NCI-H748 treated with DMSO at 0.1 percent for 48 hours (cell line): ENCODE measurements at places on chromosomes 3 and 15.

DNA sequence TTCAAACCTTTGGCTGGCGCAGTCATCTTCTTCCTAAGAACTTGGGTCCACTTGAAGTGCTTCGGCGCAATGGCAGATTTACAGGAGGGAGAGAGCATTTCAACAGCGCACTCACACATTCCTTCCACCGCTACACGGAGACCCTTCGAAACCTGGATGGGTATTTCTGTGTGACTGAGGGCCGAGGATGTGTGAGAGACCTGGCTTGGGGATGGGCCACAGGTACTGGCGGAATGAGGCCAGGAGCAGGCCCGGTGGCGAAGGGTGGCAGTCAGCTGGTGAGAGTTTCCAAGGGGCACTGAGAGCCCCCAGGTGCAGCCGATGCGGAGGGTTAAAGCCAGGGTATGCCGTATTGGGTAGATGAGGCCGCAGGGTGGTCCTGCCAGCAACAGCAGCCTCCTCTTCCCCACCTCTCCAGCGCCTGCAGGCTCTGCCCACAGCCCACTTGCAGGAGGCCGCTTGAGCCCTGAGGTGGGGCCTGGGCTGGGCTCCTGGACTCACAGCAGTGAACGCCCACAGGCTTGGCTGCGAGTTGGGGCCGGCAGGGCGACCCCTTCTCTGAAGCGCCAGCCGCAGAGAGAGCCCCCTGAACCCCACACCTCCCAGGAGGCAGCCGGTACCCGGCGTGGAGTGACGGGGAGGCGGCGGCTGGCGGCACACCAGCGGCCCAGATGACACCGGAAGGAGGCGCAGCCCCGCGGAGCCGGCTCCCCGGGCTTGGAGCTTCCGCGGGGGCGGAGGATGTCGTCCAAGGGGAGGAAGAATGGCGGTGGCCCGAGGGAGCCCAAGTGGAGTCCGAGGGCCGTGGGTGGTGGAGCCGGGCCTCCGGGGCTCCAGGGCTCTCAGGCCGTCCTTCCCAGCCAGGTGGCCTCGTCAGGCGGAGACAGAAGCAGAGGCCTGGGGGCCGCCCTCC lies 166.5 kb downstream of the NSMCE3 start:
- no peak for DNase-seq

DNA sequence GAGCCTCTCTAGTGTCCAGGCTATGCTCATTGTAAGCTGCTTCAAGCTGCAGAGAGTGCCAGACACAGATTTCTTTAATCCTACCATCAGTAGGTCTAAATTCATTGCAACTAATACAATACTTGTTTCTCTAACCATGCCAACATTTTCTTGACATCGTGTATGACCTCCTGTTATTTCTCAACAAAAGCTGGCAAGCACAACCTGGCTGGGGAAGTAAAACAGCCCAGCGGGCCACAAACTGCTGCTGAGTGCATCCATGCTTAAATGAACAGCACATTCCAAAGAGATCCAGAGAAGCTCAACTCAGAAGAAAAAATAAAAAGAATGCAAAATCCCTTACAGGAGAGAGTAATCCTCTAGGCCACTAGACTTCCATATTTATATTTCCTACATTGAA lies 36.5 kb downstream of the GMNC start:
- no peak for DNase-seq

DNA sequence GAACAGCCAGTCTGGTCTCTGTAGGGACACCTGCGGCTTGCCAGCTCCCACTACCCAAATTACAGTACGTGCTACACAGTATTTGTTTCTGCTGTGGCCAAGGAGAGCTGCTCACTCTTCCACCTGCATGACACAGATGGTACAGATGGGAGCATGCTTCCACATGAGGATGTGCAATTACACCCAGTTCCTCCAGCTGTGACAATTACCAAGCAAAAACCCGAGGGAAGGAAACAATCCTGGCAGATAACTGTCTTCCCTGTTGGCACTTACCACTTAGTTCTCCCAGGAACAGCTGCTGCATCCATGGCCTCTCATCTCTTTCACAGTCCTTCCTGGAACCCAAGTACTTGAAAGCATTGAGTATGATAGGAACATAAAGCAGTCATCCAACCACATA lies 34.4 kb downstream of the DET1 start:
- DNase-seq = no peak

DNA sequence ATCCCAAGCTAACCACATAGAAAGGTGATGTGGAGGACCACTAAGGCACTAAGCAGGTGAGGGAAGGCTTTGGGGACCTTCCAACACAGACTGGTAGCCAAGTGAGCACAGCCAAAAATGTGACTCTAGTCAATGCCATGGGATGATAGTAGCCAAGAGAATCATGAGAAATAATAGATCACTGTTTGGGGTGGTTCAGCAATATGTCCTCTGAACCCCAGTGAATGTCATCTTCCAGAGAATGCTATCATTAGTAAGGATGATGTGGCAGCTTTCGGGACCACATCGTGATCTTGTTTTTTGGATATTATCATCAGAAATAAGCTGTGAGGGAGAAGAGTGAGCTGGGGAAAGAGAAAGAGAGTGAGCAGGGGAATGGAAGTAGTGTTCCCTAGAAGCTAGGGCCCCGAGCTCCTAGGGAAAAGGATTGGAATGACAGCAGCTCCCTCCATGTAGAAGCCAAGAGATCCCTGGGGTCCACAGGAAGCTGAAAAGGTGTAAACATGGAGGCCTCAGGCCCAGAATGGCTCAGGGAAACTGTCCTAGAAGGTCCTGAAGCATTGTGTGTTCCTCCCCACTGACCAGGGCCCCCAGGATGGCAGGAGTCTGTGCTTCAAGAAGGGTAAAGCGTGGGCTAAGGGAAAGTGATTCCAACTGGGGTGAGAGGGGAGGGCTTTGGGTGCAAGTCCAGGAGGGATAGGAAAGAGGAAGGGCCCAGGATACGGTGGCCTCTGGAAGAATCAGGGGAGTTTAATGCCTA lies 56.6 kb upstream of the KLF13 start:
- no peak for DNase-seq

DNA sequence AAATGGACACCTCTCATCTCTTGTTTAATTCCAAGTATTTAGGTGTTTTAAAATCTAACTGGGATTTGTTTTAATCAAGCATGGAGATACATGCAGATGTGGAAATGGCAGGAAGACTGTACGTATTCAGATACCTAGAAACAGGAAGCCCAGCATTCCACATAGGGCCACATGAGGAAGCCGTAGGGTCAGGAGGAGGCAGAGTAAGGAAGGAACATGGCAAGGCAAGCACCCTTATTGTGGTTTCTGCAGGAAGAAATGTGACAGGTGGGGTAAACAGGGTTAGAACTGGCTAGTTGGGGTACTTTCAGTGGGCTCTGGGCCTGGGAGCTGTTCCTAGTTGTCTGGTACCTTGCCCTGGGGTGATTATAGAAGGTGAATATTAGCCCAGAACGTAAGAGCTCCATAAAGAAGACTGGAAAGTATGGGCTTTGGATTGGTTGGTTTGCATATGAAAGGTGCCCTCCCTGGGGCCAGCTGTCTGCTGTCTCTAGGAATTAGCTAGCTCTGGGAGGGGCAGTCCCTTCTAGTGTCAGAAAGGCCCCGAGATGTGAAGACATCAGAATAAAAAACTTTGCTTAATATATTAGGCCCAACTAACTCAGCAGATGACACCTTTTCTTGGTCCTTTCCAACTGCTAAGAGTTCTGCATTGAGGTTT lies 107.7 kb upstream of the CADPS start:
- DNase-seq = no peak

DNA sequence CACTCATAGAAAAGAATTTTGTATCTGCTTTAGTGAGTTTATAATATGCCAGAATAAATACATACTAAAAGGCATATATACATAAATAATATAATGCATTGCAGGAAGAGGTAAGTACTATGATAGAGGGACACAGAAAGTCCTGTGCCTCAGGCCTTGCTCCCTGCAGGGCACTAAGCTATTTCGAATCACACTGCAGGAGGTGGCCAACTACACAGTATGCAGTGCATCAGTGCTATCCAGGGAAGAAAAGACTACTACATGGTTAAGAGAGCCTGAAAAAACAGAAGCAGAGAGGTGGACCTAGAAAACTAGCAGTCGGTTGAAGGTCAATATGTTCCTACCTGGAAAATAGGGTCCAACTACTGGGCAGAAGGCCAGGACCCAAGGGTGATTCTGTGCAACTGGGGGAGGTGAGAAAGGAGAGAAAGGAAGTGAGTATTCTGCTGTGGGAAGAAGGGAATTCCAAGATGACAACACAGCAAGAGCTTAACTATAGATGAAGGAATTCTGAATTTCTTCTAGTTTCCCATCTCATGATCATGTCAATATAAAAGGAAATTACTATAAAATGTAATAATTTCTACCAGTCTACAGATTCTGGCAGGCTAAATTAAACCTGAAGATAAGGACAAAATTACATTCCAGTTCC lies 218.0 kb downstream of the ZBTB20 start:
- DNase-seq = no peak

GRCh38 chr15:71559616-71560015 lies 250.7 kb upstream of the NR2E3 start:
- no peak for DNase-seq

- DNase-seq = no peak
Observed at GRCh38 chr3:31027191-31027761, 132.8 kb upstream of the GADL1 start.

- no peak for DNase-seq
Observed at GRCh38 chr15:84937144-84937543, 44.5 kb upstream of the PDE8A start.

GRCh38 chr15:83475551-83475950 lies 28.4 kb downstream of the SH3GL3 start:
- no peak for DNase-seq

- no peak for DNase-seq
Observed at GRCh38 chr3:153273767-153274435, 111.9 kb downstream of the RAP2B start.
